ENCODE measurements at places on chromosomes 7 and 10. TPM values are rescaled to one million over a fixed set of nuclear protein-coding genes. Genes with fewer than 3 reads are reported as not detected.

GRCh38 chr10:63157845-63158624 lies 24.9 kb downstream of the NRBF2 start:
- peak; percentile 91 for DNase-seq

DNA sequence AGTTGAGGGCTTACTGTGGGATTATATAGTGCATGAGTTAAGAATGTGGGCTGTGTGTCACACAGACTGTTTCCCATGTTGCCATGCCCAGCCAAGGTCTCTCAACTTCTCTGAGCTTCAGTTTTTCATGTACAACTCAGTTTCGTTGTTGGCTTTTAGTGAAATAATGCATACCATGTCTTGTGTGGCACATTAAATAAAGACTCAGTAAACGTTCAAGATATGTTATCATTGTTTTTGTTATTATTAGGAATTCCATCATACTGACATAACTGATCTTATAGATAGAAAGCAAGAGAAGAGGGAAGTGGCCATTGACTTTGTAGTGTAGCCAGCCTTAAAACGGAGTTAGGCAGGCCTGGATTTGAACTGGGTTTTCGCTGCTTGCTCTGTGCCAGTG lies 2.9 kb downstream of the CDK14 start:
- DNase-seq: no peak

GRCh38 chr10:10045765-10046028 lies 972.0 kb upstream of the CELF2 start:
- DNase-seq: no peak

- peak; percentile 76 for DNase-seq
These were observed 19.1 kb downstream of the DNAJB12 start for GRCh38 chr10:72335394-72336258.

DNA sequence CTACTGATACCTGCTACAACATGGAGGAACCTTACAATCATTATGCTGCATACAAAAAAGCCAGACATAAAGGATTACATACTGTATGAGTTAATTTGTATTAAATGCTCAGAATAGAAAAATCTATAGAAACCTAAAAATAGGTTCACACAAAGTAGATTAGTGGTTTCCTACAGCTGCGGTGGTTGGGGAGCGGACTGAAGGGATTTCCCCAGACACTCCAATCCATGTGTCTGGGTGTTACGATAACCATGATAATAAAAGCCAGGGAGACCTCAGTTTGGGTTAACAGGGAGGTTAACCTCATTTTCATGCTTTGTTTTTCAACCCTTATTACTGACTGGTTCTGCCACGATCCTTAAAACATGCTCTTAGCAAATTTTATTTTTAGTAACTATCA lies 355.9 kb downstream of the KCNMA1 start:
- DNase-seq: no peak

GRCh38 chr10:110679486-110680272 lies 35.5 kb downstream of the RBM20 start:
- DNase-seq: peak; percentile 90

Gene SPDYE6
- not detected for total RNA-seq

Gene NAPEPLD
- 10.8 TPM for total RNA-seq

Gene ABCA13
- 0.04 TPM for total RNA-seq

Gene CALN1
- 1.8 TPM for total RNA-seq

Measured in muscle of leg (tissue), 16 donors.